ENCODE measurements at places on chromosomes 7 and 10.

- DNase-seq = peak; percentile 25
Observed at GRCh38 chr10:34254596-34254995, 560.5 kb downstream of the PARD3 start.

DNA sequence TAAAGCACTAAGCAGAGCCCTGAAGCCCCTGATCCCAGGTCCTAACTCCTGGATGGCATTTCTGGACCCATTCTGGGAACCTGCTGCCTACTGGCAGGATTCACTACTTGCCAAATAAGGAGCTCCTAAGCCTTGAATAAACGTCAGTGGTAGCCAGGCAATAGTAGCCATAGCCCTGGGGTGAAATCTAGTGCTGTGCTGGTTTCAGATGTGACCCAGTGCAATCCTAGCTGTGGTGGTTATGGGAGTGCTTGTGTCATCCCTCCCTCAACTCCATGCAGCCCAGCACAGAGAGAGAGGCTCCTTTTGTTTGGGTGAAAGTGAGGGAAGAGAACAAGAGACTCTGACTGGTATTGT, 43.7 kb downstream of the PCLO start:
- DNase-seq = no peak

DNA sequence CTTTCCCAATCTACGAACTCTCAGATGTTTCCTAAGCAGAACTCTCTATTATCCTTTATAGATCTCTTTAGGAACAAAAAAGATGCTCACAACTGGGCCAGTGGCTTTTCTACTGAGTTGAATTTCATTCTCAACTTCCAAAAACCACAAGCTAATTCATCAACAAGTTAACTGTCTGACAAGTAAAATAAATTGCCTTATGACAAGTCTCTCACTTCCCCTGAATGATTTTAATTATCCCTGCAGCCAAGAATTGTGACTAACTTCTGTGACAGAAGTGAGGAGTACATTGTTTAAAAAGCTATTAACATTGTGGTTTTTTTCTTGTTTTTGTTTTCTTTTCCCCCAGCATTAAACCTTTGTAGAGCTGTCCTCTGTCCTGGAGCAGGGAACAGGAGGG, 343.1 kb downstream of the HPSE2 start:
- DNase-seq = no peak

GRCh38 chr7:46752881-46753366, 829.0 kb downstream of the TNS3 start:
- no peak for DNase-seq

- DNase-seq = no peak
Observed at GRCh38 chr7:86689363-86689762, 45.7 kb downstream of the GRM3 start.

- peak; percentile 18 for DNase-seq
Observed at GRCh38 chr10:49572594-49573114, 33.7 kb upstream of the ERCC6 start.
